Karpas-422 (cell line): ENCODE measurements at places on chromosomes 7 and 10. TPM values are rescaled to one million over a fixed set of nuclear protein-coding genes. Genes with fewer than 3 reads are reported as not detected.
A peak's percentile ranks its signal among the peaks of the same experiment; 100 is the strongest.

Gene SAMD9L
- total RNA-seq: 14.8 and 26.4 TPM in 2 replicates

Gene PARP12
- 24.4 and 31.0 TPM in 2 replicates for total RNA-seq

Gene ALOX5
- total RNA-seq: 480 and 661 TPM in 2 replicates

Gene GPNMB
- 6.3 and 11.8 TPM in 2 replicates for total RNA-seq

Gene SLC26A3
- not detected in 2 replicates for total RNA-seq

Gene NANOS1
- total RNA-seq: 1.6 and 3.1 TPM in 2 replicates

- no peak for DNase-seq
Measured at GRCh38 chr10:34010891-34011290, 676.4 kb upstream of the NRP1 start.

DNA sequence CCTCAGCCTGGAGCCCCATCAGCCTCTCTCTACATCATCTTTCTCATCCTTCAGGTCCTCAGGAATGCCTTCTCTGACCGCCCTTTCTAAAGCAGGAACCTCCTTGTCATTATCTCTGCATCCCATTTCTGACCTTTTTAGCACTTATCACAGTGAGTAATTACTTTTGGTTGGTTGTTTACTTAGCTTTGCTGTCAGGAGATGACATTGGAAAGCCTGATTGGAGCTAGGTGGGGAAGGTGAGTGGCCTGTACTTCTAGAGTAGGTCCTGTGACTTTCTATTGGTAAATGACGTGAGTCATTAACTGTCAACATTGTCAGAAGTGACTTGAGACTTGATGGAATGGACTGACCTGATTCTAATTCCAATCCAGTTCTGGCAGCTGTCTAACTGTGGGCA is 9.3 kb upstream of the SLC25A13 start:
- DNase-seq: no peak

GRCh38 chr7:137165241-137165640 is 178.3 kb downstream of the PTN start:
- DNase-seq: no peak

DNA sequence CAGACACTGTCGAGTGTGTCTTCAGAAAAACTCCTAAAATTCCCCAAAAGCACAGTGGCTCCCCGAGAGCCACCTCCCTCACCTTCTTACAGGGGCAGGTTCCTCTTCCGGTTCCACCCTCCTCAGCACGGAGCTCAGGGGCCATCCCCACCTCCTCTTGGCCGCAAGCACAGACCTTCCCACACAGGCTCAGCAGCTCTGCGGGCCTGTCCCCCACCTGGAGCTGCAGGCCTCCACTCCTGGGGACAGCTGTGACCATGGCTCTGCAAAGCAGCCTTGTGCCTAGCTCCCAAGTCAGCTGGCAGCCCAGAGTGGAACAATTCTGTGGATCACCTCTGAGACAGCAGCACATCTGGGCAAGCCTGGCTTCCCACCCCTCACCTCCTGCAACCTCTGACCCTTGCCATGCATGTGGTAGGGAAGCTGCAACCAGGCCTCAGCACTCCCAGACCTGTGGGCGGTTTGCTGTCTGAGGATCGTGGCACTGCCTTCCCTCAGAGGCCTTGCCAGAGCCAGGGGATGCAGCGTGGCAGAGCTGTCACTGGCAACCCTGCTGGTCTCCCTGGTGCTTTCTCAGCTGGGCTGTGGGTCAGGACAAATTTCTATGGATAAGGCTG is 79.7 kb downstream of the ALOX5 start:
- peak; percentile 63 for DNase-seq

- no peak for DNase-seq
Measured at GRCh38 chr7:157703131-157703530, 366.3 kb downstream of the DNAJB6 start.

GRCh38 chr10:21272643-21273399 is 252.7 kb downstream of the SKIDA1 start:
- DNase-seq: no peak

DNA sequence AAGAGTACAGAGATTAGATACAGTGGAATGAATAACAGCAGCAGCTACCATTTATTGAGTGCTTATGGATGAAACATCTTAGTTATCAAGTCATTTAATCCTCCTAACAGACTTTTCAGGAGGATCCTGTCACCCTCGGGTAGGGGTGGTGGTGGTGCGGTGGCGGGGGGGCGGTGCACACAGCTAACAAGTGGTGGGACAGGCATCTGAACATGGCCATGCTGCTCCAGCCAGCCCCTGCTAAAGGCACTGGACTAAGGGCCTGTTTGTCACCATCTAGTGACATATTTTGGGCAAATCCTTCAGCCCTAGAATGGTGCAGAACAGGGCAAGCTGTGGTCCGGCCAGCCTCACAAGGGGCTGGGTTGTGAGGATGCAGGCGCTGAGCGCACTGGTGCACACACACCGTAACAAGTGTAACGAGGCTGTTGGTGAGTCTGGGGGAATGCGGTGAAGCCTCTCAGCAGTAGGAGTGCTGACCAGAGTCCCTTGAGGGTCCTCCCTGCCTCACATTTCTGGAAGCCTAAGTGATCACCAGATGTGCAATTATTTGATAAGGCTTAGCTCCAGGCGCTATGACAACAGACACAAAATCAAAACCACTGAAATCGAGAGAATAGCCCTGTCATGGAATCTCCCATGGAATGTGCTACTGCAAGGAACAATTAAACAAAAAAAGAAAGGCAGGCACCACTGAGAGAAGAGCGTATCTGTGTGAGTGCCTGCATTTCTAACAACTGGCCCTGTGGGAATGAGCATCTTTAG is 102.2 kb downstream of the RNF216 start:
- peak; percentile 61 for DNase-seq

DNA sequence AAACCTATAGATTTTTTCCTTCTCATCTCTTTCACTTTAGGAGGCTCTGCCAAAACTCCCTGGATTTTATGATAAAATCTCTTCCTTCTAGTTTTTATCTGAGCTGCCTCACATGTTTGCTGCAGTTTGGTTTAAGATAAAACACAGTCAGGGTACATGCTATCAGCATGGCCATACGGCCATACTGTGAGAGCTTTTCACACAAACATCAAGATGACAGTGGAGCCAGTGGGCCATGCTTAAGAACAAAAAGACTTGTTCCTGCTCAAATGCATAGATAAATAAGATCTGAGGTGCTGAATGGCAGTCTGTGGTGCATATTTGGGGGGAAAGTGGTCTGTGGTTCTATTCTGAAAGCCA is 91.0 kb downstream of the ELMO1 start:
- no peak for DNase-seq

GRCh38 chr7:32507414-32507813 is 12.1 kb downstream of the AVL9 start:
- DNase-seq: no peak

DNA sequence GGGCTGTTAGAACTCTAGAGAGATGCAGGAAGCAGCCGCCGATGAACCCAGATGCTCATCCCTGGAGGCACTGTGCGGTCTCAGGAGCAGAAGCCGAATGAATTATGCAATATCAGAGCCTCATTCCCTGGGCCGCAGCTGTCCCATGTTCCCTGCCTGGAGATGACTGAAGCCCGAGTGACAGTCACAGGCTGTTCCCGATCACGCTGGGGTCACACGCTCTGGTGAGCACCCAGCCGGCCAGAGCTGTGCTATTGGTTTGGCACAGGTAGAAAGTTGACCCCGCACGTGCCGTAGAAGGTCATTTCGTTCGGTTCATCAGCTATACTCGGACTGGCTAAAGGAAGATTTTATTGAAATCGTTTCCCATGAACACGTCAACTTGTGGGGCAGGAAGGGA is 140.5 kb upstream of the SH2B2 start:
- DNase-seq: no peak

- DNase-seq: no peak
Measured at GRCh38 chr7:2090526-2091520, 141.9 kb downstream of the MAD1L1 start.
